ENCODE measurements at places on chromosomes 12 and 14.
A peak's percentile ranks its signal among the peaks of the same experiment; 100 is the strongest.

DNA sequence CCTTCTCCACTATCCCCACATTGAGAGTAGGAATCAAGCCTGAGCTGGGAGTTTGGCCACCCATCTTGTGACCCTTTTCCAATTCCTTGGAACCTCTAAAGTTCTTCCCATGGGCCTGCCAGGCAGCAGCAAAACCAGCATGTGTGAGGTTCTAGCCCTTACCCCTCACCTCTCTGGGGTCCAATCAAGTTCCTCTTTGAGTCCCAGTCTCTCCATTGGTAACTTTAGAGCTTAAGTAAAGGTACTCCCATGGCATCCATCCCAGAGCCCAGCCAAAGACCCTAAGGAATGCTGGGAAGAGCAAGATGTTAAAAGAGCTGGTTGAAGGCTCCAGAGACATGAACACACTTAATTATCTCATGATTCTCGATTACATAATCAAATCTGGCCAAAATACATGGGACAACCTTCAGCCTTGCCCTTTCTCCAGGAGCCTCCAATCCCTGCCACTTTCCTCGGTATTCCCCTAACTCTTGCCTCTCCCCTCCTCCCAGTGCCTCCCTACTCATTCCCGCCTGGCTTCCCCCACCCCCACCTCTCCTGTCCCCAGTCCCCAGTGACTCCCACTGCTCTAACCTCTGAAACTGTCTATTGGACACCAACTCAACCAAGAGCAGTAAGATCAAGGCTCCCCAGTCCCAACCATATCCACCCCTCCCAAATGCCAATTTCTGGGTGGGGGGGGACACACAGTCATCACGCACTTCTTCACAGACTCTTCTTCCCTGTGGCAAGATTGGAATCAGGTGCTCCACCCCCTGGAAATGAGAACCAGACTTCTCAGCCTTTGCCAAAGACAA is 4.8 kb upstream of the TNS2 start:
- DNase-seq, result no peak

DNA sequence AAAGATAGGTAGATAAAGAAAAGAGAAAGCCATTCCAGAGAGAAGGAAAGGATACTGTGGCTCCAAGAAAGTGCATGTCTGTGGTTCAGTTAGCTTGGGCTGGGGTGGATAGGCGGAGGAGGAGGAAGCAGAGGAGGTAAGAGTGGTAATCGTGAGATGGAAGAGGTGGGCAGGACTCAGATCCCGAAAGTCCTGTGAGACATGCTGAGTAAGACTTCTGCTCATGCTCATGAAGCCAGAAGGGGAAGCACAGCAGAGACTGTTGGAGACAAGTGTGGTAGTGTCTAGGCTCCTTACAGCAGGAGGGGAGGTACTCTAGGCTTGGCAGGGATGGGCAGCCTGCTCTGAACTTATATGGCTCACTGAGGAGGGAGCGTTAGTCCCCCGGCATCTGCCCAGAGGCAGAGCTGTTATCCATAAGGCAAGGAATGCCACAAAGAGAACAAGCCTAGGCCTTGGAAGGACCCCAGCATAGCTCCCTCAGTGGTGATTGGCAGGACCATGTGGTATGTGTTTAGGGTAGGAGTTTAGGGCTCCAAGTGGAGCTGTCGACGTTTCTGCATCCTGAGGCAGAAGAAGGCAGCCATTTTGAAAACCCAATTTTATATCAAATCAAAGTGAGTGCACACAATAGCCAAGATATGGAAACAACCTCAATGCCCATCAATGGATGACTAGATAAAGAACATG is 135.3 kb downstream of the SMOC1 start:
- DNase-seq, result no peak

GRCh38 chr12:131861261-131862083 is 33.0 kb upstream of the ULK1 start:
- DNase-seq, result peak; percentile 29

GRCh38 chr12:6072302-6072752 is 52.1 kb downstream of the VWF start:
- DNase-seq, result no peak

DNA sequence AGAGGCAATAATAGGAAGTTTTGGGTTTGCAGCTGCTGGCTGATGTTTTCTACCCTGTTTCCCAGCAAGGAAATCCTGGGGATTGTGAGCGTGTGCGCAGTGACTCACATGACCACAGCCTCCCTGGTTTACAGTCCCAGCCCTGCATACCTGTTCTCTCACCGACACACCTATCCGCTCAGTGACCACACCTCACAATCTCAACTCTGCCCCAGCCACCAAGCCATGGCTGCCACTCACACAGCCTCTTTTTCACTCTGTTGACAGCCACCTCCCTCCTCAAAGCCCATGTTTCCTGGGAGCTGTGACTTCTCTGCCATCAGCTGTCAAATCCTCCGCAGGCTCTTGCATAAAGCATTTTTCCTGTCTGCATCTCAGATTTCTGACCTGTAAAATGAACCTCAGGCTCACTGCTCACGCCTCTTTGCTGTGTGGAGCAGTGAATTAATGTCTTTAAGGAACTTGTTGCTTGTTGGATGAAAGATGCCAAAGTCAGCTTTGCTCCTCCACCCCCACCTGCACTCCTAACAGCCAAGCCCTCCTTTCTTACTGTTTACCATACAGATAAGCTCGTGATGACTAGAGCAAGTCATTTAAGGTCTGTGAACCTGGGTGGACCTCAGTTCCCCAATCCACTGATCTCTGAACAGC is 43.5 kb downstream of the B4GALNT3 start:
- DNase-seq, result peak; percentile 28

DNA sequence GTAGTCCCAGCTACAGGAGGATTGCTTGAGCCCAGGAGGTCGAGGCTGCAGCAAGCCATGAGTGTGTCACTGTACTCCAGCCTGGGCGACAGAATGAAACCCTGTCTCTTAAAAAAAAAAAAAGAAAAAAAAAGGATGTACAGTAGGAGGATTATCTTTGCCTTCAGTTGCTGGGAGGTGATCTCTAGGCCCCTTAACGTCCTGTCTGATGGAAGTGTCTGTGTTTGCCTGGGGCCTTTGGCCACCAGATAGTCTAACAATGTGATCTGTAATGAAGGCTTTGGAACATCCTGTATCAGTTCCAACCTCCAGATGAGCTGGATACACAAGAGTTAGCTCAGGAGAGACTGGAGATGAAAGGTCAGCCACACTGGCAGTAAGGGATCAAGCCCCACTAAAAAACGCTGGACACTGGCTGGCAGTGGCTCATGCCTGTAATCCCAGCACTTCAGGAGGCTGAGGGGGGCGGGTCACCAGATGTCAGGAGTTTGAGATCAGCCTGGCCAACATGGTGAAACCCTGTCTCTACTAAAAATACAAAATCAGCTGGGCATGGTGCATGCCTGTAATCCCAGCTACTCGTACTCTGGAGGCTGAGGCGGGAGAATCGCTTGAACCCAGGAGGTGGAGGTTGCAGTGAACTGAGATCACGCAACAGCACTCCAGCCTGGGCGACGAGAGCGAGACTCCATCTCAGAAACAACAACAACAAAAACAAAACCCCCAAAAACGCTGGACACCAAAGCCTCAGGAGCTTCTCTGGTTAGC is 19.0 kb upstream of the HNF1A start:
- DNase-seq, result no peak

DNA sequence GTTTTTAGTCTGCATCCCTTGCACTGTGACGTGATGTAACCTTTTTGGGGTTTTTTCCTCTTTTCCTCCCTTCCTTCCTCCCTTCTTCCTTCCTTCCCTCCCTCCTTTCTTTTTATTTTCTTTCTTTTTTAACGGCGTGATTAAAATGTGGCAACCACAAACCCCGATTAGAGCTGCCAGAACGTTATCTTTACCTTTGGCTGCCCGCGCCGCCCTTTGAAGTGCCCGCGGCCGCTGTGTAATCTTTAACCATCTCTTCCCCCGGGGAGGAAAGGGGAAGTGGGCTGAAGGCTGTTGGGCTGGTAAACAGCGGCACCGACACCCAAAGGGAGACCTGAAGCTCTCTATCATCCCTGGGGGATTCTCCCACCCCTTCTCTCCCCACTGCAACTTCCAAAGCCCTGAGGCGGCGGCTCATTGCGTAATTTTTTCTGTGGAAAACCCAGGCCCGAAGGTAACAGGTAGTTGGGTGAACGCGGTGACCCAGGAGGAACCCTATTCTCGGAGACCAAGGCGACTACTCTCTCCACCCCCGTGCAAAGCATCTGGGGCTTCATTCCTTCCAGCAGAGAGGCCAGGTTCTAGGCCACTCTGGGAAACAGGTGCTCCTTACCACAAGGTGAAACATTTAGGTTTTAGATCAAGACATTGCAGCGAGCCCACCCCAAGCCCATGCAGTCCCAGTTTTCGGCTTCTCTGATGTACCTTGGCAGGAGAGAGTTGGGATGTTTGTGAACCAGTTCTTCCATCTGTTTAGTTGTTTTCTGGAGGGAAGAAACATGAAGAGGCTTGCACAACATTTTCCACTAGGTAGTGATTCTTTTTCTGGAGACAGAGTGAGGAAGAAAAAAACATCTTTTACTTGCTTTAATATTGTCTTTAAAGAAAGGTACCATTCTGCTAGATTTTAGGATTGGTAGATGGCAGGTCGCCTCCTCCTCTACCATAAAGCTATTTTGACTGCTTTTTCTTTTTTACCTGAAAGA is 1.5 kb downstream of the LGR5 start:
- peak; percentile 39 for DNase-seq

DNA sequence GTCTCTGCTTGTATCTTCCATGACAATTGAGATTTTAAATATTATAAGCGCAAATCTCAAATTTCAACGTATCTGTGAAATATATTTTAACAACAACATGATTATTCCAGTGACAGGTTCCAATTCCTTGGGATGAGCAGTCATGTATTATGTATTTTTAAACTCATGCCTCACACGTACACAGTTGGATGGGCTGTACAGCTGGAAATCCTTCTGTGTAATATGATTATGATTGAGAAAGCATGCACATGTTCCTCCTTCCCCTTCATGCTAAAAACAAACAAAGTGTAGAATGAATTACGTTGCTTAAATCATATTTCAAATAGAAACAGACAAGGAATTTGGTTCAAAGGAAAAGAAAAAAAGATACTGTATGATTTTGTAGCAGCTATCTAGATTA is 428.3 kb downstream of the TMTC2 start:
- DNase-seq, result no peak

GRCh38 chr12:40020261-40020691 is 85.6 kb downstream of the SLC2A13 start:
- peak; percentile 54 for DNase-seq

GRCh38 chr14:31410048-31410650 is 10.2 kb downstream of the HEATR5A start:
- DNase-seq, result no peak

- DNase-seq, result no peak
Observed at GRCh38 chr14:49659526-49660455, 24.7 kb upstream of the DNAAF2 start.

- no peak for DNase-seq
Observed at GRCh38 chr12:57895389-57896114, 45.8 kb upstream of the ATP23 start.

- no peak for DNase-seq
Observed at GRCh38 chr14:52129721-52130120, 60.9 kb upstream of the NID2 start.

- no peak for DNase-seq
Observed at GRCh38 chr12:107223821-107224220, 130.5 kb upstream of the CRY1 start.

GRCh38 chr14:50676814-50677516 is 8.9 kb upstream of the SAV1 start:
- DNase-seq, result no peak

DNA sequence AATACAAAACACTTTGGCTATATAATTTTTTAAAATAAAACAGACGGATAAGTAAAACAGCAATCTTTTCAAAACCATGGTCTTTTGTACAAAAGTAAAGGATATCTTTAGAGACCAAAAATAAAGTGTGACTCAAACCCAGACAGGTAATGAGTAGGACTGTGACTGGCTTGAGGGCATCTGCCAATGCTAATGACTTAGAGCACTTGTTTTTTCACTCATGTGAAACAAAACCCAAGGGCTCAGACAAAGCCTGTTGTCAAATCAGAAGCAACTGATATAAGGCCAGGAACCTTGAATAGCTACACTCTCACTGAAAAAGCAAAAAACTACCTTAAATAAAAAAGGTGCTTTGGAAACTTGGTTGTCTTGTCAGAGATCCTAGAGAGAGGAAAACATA is 357.4 kb downstream of the TMEM117 start:
- no peak for DNase-seq

- no peak for DNase-seq
Observed at GRCh38 chr14:61547186-61548069, 147.9 kb upstream of the HIF1A start.

DNA sequence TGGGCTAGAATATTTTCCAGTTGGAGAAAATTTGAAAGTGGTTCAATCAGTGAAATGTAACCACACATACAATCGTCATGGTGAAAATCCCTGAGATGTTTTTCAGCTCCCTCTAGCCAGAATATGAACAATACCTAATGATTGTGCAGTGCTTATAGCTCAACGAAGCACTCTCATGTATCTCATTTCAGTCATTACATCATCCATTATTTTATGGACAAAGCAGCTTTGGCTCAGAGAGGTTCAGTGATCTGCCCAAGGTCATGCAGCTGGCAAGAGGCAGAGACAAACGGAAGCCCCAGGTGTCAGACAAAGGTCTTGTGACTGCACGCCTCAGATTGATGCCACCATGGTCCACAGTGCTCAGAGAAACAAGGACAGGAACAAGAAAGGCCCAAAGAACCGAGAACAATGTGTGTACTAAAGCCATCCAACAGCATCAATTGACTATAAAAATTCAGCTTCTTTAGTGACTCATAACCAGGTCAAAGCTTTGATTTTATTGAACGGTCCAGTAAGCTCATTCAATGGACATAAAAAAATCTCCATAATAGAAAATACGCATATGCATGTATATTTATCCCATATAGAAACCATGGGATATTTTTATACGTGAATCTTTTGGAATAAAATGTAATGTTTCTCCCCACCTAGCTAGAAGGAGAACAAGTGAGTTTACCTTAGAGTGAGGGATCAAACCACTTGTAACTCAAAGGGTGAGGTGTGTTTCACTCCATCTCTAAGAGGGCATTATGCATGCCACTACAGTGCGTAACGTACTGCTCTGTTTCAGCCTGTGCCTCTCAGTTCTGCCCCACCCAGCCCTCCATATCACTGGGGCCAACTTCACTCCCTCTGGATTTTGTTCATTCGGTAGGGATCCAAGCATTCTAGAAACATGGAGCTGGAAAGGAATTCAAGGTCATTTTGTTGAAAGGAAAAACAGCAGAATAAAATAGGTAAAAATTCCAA is 141.8 kb downstream of the GRIN2B start:
- DNase-seq, result no peak

GRCh38 chr14:106269029-106269428 is 742.6 kb downstream of the TMEM121 start:
- no peak for DNase-seq

DNA sequence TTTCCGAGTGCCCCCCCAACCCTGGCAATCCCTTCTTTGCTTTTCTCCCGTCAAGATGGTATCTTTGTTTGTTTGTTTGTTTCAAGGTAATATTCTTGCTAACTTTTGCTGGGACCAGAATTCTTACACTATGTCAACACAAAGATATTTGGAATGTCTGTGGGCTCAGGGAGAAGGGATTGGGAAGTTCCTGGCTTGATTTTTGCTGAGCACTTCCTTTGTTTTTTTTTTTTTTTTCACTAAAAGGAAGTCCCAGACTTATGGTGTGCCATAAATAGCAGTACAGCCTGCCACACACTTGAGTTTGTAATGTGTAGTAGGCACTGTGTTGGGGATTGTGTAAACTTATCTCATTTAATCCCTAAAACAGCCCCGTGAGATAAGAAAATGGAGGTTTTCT is 11.2 kb upstream of the RNU6-7 start:
- DNase-seq, result no peak

- no peak for DNase-seq
Observed at GRCh38 chr12:34606749-34607519, 584.6 kb downstream of the ALG10 start.
